Activated CD4-positive, alpha-beta T cell treated with anti-CD3 and anti-CD28 coated beads for 24 hours (primary cell): ENCODE measurements at places on chromosomes 12 and 14.

GRCh38 chr14:93329965-93330608 is 2.7 kb downstream of the BTBD7 start:
- DNase-seq = no peak

DNA sequence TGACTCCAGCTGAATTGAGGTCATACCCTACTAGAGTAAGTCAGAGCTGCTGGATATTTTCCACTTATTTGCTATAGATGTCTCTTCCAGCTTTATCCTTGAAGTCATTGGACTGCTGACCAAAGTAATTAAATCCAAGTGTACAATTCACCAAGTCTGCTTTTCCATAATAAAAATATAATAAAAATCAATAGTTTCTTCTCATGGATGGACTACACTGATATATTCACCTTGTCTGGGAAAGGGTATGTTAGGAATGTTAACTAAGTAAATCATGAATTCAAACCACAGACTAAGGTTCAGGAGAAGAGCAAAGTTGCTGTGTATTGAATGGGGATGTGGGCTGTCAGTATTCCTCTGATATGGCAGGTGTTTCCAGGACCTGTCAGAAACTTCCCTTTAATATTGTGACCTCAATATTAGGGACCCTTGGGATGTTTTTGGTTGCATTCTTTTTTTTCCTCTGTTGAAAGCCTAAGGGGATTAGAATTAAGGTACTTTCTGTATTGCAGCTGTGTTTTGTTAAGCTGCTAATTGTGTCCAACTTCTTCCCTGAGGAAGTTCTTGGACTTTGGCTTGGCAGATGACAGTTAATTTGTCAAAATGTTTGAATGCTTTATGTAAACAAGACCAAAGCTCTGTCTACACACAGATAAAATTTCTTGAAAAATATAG is 284.0 kb downstream of the ATP23 start:
- DNase-seq = no peak

GRCh38 chr14:75675265-75675960 is 14.4 kb downstream of the TTLL5 start:
- DNase-seq = no peak

DNA sequence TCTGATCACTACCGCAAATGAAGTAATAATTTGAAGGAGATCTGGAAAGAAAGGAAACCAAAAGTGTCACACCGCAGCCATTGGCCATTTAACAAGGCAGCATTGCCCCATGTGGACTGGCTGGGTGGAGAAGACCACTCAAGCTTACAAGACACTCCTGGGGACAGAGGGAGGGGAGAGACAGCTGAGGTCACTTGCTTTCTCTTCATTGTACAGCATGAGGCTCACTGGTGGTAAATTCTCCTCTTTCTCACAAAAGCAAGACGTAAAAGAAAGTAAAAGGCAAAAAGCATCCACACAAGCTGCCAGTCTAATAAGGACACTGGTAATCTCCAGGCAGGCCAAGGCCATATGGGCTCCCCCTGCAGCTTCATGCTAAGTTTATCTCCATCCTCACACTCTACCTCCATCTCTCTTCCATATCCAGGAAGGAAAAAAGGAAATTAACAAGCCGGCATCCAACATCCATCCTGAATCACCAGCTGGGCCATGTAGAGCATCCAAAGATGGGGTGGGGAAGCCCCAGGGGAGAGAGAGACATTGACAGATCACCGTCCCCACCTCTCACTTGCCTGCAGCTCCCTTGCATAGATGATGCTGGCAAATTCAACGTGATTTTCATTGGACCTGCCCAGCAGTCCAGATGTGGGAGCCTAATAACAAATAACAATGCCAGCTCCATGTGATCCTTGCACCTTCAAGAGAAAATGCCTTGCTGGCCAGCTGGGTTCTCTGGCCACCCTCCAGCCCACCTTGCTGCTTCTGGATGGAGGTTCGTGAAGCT is 100.6 kb downstream of the DPF3 start:
- DNase-seq = no peak

- DNase-seq = no peak
Observed at GRCh38 chr12:93847517-93848474, 170.6 kb downstream of the CRADD start.

DNA sequence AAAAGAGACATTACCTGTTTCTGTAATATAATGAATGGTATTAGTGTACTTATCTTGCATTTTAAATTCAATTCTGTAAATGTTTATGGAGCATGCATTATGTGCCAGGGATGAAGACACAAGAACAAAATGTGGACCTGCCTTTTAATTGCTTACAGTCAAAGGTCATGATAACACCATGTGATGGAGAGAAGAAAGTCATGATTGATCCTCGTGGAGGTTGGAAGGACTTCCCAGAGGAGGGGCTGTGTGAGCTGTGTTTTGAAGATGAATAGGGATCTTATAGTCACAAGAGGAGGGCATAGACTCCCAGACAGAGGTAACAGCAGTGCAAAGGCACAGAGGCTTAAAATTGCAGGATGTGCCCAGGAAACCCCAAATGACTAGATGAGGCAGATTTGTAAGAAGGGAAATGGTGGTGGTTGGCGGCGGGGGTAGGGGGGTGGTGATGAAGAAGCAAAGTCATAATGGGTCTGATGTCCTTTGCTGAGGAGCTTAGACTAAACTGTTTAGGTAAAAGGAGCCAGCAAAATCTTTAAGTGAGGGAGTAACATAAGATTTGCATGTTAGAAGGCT is 151.5 kb downstream of the PRKCH start:
- DNase-seq = no peak

GRCh38 chr12:67520606-67521005 is 127.9 kb upstream of the DYRK2 start:
- no peak for DNase-seq
